ENCODE measurements at places on chromosomes 7 and 10.

DNA sequence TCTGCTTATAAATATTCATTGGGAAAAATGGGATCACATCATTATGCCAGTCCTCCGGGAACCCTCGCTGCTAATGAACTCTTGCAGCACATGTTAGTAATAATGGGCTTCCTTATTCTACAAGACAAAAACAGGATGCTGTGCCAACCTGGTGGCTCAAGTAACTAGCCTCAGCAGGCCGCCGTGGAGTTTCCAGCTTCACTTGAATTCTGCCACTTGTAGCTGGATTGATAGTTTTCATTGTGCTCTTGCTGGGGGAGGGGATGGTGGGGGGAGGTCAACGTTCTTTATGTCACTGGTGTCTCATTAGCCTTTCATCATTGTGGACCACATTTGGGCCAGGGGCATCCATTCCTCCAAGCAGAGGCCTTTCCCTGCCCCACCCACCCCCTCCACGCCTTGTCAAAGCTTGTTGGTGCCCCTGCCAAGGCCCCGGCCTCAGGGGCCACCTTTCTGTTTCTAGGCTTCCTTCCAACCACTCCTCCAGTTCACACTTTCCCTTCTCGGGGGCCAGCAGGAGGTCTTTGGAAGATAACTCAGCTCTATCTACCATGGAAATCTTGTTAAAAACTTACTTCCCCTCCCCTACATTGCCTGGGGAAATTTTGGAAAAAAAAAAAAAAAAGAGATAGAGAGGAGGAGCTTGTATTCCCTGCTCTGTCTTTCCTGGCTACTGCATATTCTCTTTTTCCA is 153.9 kb downstream of the BMPER start:
- DNase-seq: no peak

GRCh38 chr7:91263384-91264045 is 718 bp upstream of the FZD1 start:
- DNase-seq: no peak

GRCh38 chr7:518630-519483 is 789 bp downstream of the PDGFA start:
- peak; percentile 47 for DNase-seq

- DNase-seq: peak; percentile 71
These were observed 498.1 kb downstream of the PLXNA4 start for GRCh38 chr7:132077971-132078685.

DNA sequence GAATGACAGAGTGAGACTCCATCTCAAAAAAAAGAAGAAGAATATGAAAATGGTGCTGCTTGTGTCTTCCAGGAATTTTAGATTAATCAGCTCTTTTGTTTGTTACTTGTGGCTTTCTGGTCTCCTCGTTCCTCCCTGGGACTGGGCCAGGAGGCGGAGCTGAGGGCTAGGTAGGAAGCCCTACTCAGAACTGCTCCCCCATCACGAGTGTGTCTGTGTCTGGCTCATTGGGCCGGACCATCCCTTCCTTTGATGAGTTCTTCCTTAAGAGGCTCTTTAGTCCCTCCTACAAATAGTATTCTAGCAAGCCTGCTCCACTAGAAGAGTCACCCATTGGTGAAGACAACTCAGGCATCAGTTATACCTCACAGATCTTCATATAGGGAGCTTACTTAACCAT is 56.8 kb upstream of the YAE1 start:
- DNase-seq: no peak

All from Jurkat, Clone E6-1 (cell line).